ENCODE measurements at places on chromosomes 1 and 21.

- DNase-seq: no peak
Observed at GRCh38 chr1:23453455-23454000, 29.0 kb upstream of the TCEA3 start.

DNA sequence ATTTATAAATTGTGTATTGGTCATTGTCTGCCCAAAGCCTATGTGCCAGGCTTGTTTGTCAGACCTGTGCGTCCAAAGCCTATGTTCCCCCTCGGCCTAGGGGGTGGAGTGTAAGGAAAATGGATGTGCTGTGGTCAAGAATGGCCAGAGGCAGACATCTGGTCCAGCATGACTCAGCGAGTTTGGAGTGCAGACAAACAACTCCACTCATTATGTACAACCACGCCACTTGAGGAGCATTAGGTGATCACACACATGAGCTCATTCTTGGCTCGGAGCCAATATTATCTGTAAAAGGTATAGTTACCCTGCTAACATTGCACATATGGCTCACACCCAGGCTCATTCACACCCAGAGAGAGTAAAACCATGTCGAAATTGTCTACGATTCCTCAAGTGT is 1047.6 kb upstream of the ADGRL4 start:
- peak; percentile 89 for DNase-seq

DNA sequence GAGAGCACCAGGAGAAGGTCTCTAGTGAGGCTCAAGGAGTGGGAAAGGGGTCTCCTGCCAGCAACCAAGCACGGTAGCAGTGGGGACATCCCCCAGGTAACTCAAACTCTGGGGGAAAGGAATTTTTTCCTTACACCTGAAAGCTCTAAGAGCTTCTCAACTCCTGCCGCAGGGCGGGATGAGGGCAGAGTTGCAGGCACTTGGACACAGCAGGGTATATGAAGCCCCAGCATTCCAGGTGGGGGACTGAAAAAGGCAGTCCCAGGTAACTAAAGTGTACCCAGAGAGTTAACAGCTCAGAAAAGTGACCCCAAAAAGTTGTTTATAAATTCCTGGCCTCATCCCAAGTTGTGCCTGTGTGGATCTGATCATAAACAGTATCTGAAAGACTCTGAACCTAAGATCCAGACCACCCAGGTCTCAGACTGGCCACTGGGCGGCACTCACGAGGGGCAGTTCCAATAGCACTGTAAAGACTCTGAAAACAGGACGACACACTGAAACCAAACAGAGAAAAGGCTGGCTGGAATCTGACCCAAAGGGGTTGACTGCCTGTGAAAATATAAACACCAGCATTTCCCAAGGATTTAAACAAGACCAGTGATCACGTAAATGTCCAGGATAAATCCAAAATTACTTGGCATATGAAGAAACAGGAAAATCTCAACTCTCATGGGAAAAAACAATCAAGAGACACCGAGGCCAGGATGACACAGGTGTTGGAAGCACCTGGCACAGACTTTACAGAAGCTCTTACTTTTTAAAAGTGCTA is 47.5 kb downstream of the HSF2BP start:
- peak; percentile 82 for DNase-seq

- DNase-seq: peak; percentile 93
Observed at GRCh38 chr1:27536767-27537166, 46.8 kb upstream of the WASF2 start.

- no peak for DNase-seq
Observed at GRCh38 chr21:31900121-31900895, 27.5 kb downstream of the HUNK start.

DNA sequence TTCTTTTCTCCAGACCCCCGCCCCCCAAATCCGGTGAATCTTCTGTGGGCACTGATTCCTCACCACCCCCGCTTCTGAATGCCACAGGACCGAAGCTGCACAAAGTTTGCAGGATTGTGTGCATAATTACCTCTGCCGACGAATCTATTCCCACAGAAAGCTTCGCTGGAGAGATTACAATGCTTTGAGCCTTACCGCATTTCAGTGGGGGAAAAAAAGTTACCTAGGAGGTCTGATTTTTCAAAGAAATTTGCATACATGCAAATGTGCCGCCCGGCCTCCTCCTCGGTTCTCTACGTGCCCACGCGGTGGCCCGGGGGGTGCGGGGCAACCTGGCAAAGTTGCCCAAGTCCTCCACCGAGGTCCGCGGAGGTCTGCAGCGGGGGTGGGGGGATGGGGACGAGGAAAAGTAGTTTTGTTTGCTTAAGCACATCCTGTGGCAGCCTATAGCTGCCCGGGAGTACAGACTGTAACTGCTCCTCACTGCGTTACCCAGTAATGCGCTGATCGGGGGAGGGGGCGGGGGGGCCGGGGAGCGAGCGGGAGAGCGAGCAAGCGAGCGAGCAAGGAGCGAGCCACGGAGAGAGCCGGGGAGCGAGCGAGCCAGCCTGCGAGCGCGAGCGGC is 563 bp upstream of the NFIA start:
- DNase-seq: peak; percentile 71

GRCh38 chr1:215344539-215344938 is 222.6 kb upstream of the KCTD3 start:
- no peak for DNase-seq

DNA sequence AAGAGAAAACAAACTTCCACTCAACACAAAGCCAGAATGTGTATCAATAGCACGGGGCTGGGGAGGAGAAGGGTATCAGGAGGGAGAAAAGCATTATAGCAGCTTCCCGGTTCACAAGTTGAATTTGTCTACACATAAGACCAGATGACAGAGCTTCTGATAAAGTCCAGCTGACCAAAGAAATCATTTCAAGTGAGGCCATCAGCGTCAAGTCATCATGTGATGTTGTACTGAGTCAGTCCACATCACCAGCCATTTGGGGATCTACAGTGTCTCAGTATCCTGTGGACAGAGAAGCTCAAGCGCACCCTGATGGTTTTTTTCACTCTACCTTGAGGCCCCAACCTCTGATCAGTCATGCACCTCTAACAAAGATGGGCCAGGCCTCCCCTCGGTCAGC is 33.0 kb downstream of the SETD4 start:
- no peak for DNase-seq

DNA sequence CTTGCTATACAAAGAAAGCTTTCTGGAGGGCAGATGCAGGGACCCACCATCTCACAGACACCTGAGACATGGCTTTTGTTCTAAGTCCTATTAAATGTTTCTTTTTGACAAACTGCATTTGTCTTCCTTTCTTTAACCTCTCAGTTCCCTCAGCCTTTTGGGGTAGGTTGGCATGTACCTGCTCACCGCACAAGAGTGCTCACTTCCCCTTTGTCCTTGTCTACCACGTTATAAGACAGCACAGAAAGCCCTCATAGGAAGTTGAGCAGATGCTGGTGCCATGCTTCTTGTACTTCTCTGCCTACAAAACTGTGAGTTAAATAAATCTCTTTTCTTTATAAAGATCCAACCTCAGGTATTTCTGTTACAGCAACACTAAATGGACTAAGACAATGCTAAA is 31.9 kb upstream of the RGS21 start:
- DNase-seq: no peak

GRCh38 chr1:182259229-182259872 is 132.2 kb downstream of the GLUL start:
- DNase-seq: peak; percentile 80

DNA sequence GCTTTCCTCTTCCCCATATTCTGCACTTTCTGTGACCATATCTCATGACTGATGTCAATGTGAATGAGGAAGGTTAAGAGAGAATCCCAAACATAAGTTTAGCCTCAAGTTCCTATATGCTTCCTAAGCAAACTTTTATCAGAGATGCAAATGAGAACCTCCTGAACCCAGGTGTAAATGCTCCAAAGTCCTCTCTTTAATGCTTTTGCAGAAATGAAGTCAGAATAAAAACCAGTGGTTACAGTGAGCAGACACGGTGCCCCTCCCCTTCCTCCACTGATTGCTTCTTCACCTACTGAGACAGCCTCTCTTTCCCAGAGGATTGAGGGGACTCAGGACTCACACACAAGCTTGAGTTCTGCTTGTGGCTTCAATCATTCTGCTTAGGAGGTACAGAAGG is 11.6 kb upstream of the PIGC start:
- no peak for DNase-seq

DNA sequence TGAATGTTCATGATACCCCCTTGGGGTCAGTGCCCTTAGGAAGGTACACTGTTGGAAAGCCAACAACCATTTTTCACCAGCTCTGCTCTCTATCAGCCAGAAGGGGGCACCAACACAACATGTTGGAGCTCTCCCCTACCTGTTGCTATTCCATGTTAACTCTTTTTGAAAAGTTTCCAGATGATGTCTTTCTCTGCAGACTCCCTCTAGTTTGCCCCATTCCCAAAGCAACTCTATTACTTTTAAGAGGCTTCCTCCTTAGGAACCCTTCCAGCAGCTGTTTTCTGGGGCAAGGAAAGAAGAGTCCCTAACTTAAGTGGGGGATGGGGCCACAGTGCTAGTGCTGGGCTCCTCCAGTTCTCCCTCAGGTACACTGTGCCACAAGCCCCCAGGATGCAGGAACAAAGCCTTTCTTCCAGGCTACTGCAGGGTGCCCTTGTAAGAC is 22.9 kb upstream of the NDC1 start:
- peak; percentile 54 for DNase-seq

- peak; percentile 85 for DNase-seq
Observed at GRCh38 chr1:219666242-219666641, 53.3 kb upstream of the ZC3H11B start.

DNA sequence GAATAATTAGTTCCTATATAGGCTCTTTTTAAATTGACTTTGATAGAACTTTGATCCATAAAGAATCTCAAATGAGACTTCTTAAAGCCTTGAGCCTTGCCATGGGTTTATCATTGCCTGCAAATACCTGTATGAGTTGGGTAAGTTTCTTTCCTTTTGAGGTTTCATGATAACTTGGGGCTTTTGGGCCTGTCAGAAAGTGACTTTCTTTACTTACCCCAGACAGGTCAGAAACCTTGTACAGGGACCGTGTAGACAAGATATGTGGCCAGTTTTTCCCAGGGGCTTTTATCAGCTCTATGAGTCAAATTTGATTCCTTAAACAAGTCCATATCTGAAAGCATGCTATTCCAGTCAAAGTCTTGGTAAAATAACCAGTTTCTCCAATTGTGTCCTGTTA is 17.3 kb downstream of the KCTD3 start:
- DNase-seq: no peak

DNA sequence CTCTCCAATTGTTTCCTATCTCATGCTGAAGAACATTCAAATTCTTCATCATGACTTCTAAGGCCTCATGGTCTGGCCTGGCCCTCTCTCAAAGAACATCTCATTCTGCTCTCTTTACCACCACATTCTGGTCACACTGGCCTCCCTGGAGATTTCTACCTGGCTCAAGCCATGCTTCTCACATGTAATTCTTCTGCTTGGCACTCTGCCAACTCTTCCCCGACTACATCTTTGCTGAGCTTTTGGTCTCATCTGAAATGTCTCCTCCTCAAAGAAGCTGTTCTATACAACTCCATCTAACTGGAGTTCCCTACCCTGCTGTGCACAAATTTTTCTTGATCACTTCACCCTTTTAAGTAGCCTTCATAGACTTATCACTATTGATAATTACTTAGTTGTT is 1.4 kb upstream of the TBX19 start:
- no peak for DNase-seq

DNA sequence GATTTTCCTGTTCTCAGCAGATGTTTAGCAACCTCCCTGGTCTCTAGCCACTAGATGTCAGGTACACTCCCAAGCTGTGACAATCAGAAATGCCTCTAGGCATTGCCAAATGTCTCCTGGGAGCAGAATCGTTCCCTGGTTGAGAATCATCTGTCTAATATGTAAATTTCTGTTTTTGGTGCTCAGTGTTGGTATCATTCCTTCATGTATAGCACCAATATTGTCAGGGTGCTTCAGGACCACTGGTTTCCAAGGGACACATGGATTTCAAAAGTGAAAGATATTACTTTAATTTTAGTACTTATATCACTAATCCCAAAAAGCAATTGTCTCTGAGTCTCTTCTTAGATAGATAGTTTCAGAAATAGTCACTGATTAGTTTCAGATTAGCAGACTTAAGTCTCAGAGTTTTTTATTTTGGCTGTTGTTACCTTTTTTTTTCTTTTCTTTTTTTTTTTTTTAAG is 160.1 kb downstream of the PTPRC start:
- DNase-seq: no peak

GRCh38 chr21:38741950-38742256 is 63.8 kb upstream of the ETS2 start:
- no peak for DNase-seq

- DNase-seq: no peak
Observed at GRCh38 chr1:160626509-160627342, 20.1 kb downstream of the SLAMF1 start.

GRCh38 chr1:206005234-206005633 is 2.0 kb upstream of the RAB7B start:
- DNase-seq: no peak

Data from astrocyte of the spinal cord (primary cell).